ENCODE measurements at places on chromosomes 3 and 15.

- no peak for DNase-seq
Measured at GRCh38 chr3:138367911-138368310, 19.5 kb downstream of the MRAS start.

DNA sequence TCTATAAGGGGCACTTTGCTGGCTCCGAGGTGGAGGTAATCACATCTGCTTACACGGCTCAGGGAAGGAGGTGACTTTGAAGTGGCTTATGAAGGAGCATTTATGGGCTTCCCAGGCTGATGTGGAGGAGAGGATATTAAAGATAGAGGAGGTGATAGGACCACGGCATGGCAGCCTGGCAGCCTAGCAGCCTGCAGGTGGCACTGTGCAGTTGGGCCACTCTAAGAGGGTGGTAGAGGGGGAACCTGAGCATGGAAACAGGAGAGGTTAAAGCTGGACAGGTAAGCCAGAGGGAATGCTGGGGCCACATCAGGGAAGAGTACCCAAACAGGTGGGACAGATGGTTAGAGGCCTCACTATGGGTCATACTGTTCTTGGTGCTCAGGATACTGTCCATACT is 375.0 kb downstream of the WDR72 start:
- DNase-seq = no peak

- no peak for DNase-seq
Measured at GRCh38 chr15:71485094-71485693, 325.2 kb upstream of the NR2E3 start.

GRCh38 chr3:31581660-31582059 is 48.9 kb downstream of the STT3B start:
- no peak for DNase-seq

GRCh38 chr3:100602506-100603444 is 6.6 kb upstream of the ADGRG7 start:
- no peak for DNase-seq

GRCh38 chr15:35179739-35180138 is 94.6 kb upstream of the NANOGP8 start:
- DNase-seq = no peak

DNA sequence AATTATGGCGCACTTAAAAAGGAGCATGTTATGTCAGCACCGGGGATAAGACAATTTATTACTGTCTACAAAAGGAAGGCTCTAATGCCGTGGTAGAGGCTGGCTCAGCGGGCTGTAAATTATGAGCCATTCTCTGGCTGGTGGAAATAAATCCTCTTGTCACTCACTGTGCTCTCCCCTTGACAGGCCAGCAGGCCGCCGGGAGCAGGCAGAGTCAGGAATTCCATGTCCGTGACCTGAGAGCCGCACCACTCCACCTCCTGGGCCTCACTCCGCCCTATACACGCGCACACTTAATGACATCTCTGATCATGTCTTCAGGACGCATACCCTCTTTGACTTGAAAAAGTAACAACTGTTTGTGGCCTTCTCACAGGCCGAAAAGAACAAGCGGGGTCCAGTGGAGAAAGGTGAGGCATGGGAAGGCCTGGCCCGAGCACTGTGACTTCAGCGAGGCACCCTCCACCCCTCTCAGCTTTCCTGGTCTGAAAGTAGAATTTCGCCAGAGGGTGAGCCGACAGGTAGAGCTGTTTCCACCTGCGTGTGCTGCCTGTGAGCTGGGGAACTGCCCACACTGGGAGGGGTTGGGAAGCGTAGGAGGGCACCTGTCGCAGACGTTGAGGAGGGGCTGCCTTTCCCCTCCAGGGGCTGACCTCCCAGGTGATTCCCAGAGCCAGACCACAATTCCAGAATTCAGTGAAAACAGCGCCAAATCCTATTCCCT is 13.2 kb upstream of the PCSK6 start:
- DNase-seq = no peak

DNA sequence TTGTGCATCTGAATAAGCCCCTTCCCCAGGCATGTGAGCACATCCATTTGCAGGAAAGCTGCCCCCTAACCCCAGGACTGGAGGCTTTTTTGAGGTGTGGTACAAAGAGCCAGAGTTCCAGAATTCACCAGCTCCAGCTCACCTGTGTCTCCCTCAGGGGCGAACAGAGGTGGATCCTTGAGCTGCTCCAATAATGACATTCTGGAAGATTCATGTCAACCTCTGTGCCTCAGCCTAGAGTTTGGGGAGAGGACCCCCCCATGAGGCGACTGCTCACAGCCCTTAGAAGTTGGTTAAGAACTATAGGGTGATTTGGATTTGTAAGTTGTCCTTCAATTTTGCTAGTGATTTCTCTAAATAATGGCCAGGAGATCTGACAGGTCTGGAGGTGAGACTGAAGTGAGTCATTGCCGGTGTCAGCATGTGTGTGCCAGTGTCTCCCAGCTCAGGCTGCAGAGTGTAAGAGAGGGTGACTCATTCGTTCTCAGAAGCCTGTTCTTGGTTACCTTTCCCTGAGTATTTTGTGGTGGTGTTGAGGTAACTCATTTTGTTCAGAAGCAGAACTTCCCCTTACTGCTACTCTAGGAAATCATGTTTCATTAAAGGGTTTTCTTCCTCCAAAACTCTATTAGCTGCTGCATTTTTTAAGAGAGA is 136.9 kb upstream of the TOPAZ1 start:
- DNase-seq = no peak

DNA sequence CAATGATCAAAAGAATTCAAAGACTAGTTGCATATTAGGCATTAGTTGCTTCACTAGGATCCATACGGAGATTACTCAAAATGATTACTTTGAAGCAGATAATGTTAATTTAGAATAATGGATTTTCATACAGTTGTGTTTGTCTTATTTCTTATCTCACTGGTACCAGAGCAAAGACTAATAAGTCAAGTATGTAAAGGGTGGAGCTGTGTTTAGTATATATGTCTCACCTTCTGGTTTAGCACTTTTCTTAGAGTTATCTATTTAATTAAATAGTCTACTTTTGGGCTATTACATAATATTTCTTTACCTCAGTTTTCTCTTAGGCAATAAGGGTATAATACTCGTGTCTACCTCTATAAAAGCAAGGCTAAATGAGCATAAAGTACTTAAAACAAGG is 18.8 kb downstream of the TMEM207 start:
- no peak for DNase-seq

- no peak for DNase-seq
Measured at GRCh38 chr3:17583530-17583929, 158.9 kb downstream of the TBC1D5 start.

GRCh38 chr15:75031848-75032247 is 8.5 kb downstream of the PPCDC start:
- DNase-seq = no peak

GRCh38 chr3:170322566-170323269 is 34.8 kb upstream of the SKIL start:
- DNase-seq = no peak

Measured in activated T-helper 1 cell treated with Interleukin-2 at 50 U/mL for 16 hours (primary cell).